Hematopoietic multipotent progenitor cell treated with erythropoietin and hydrocortisone succinate and interleukin-3 and kit ligand, for 8 days (in vitro differentiated cells): ENCODE measurements at places on chromosomes 6 and 20.
A peak's percentile ranks its signal among the peaks of the same experiment; 100 is the strongest.

DNA sequence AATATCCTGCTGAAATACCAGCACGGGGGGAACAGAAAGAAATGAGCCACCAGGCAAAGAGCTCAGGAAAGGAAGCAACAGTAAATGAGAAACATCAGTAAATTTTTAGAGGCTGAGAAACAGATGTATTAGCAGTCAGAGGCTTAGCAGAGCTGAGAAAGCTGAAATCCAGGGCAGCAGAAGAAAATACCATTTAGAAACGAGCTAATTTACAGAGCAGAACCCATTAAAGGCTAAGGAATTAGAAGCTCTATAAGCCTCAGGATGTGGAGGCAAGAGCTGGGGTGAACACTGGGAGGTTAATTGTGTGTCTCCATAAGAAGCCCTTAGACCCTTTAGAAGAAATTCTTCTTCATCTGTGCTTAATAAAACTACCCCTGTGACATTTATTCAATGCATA lies 178.6 kb upstream of the RGS17 start:
- no peak for DNase-seq

- DNase-seq: no peak
Observed at GRCh38 chr6:99514089-99514488, 1.1 kb downstream of the USP45 start.

DNA sequence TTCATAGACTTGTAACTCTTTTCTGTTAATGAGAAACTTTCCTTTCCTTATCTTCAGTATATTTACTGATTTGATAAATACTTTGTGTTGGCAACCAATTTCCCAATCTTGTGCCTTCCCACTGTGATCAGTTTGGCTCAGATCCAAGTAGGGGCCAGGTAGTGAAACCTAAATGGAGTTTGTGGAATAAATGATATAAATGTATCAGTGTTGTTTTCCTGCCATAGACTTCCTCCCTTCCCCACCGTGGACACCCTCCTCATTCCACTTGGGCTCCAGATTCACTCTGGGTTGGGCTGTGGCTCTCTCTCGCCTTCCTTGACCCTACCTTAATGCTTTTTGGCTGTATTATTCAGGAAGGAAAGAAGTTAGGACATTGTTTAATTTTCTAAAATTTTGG lies 1.3 kb downstream of the ZKSCAN3 start:
- DNase-seq: no peak

DNA sequence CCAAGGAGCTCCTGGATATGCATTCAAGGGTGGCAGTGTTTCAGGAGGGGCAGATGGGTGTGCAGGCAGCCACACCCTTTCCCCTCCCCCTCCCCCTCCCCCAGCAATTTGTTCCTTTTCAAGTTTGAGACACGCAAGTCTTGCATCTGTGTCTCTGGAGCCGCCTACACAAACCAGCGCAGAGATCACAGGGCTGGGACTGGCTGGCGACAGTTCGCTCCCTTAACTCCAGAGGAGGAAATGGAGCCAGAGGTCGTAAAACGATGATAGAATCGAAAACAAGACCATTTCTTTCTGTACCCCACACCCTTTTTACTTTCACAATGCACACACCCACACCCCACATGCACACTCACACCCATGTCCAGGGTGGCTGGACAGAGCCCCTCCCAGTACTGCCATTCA lies 163.1 kb downstream of the LY86 start:
- no peak for DNase-seq

DNA sequence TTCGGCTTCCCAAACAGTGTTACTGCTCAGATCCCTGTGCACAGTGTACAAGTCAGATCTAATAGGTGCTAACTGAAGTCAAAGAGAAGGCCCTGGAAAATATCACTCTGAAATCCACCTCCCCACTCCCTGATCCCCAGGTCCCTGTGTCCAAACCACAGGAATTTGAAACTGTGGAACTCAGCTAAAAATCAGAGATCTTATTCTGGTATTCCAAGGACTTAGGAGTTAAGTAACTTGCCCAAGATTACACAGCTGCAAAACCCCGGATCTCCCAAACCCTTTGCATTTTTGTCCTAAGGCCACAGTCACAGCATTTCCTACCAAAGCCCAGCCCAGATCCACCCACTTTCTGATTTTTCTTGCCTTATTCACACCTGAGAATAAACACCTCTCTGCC lies 32.3 kb upstream of the SLC23A2 start:
- no peak for DNase-seq

DNA sequence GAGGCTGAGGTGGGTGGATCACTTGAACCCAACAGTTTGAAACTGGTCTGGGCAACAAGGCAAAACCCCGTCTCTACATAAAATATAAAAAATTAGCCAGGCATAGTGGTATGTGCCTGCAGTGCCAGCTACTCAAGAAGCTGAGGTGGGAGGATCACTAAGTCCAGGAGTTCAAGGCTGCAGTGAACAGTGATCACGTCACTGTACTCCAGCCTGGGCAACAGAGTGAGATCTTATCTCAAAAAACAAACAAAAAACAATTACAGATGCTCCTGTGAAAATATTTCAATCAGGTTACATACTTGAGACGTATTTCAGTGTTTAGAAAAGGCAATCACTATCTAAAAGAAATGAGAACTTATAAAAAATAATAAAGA lies 33.8 kb downstream of the RANBP9 start:
- DNase-seq: peak; percentile 72

DNA sequence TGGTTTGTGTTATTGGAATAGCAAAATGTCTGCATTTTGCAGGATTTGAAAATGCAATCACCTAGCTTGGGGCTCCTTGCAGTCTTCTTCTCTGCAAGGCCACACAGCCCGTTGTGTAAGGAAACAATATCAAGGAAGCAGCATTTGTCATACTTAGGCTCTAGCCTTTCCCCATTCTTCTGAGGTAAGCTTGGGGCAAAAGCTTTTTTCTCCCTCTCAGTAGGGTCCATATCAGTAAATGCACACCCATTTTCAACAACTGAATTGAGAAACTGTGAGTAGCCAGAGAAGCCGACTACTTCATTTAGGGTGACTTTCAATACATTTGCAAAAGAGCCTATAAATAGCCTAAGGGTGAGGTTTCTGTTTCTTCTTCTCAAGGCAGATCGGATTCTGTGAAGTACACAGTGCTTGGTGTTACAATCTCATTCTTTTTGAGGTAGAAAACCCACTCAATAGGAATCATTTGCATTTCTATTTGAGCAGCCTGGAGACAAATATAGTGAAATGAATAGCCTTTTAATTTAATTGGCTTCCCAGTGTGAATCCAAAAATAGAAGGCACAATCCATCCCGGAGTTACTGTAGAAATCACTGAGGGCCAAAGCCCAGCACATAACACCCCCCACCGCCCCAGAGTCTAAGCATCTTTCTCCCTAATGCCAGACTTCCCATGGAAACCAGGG lies 61.8 kb downstream of the BTBD3 start:
- DNase-seq: no peak

DNA sequence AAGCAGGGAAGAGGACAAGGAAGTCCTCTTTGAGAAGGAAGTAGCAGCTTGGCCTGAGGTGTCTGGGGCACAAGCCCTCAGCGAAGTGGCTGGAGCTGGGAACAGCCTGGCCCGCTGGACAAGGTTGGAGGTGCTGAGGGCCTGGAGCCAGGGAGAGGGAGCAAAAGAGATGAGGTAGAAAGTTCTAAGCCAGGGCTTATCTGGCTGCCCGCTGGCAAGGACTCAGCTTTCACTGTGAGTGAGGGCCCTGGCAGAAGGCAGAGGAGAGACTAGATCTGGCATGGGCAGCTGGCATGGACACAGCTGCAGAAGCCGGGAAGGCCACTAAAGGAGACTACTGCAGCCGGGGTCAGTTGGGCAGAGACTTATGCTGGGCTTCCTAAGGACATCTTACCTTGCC lies 21.8 kb upstream of the PCMTD2 start:
- no peak for DNase-seq

DNA sequence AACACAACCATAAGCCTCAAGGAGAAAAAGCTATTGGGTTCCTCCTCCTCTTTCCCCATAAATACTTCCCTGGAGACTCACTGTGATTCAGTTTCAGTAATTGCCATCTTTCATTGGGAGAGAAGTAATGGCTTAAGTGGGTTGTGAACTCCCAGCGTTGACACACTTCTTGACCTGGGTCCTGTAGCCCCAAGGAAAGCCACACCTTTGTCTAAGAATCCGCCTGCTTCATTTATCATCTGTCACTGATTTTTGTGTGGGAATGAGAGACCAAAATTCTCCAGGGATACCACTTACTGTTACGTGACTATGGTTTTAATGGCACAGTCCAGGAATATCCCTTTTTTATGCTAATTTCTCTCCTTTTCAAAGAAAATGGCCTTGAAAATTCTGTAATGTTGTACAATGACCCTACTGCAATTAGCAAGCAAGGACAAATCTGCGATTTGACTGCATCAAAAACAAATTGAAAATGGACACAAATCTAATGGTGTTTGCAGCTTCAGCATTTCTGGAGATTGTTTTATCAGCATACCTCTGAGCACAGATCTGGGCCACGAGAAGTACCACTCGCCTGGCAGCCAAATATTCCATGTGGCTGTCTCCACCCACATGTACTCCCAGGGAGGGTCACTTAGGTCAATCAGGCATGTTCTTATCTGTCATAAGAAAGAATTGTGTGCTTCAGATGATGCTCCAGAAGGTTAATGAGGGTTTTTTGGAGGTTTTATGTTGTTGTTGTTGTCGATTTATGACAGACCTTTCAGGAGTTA lies 29.8 kb downstream of the DCBLD1 start:
- DNase-seq: no peak

- DNase-seq: no peak
Observed at GRCh38 chr6:150182460-150183078, 39.7 kb downstream of the PPP1R14C start.

GRCh38 chr6:39221115-39221514 lies 8.2 kb downstream of the KCNK5 start:
- DNase-seq: no peak
